ENCODE measurements at places on chromosomes 12 and 14.

- H3K4me1 ChIP-seq, result peaks cover 10% of the 10 kb centered on the region
- H3K27me3 ChIP-seq, result peaks cover 6% of the 10 kb centered on the region
- peaks cover 50% of the 10 kb centered on the region for H3K36me3 ChIP-seq
- H3K4me3 ChIP-seq, result no peak overlapping the region
- no peak overlapping the region for H3K27ac ChIP-seq
Observed at GRCh38 chr12:75020068-75020557, 189.5 kb downstream of the KCNC2 start.

- no peaks in the 10 kb centered on the region for H3K36me3 ChIP-seq
- peaks cover 100% of the 10 kb centered on the region for H3K27me3 ChIP-seq
- peaks cover 19% of the 10 kb centered on the region for H3K4me1 ChIP-seq
- no peak for DNase-seq
Observed at GRCh38 chr14:37601865-37602264, 6.4 kb downstream of the TTC6 start.

DNA sequence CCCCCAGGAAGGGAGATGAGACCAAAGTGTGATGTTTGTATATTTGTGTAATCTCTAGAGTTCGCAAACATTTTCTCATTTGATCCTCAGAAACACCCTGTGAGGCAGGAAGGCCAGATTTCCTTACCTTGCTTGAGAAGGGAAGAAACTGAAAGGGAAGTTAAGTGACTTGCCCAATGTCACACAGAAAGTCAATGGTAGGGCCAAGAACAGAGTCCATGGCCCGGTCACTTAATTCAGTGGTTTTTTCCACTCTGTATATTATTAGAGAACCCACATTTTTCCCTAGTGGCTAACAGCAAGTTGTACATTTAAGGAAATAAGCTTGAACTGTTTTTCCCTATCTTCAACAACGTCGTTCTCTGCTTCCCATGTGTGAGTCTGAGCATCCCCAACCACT is 25.6 kb upstream of the CHPT1 start:
- no peak overlapping the region for H3K4me3 ChIP-seq
- DNase-seq, result no peak
- H3K27ac ChIP-seq, result no peak overlapping the region
- H3K4me1 ChIP-seq, result no peaks in the 10 kb centered on the region

- peaks cover 4% of the 10 kb centered on the region for H3K36me3 ChIP-seq
- DNase-seq, result peak; percentile 76
- peaks cover 59% of the 10 kb centered on the region for H3K4me1 ChIP-seq
- H3K27me3 ChIP-seq, result peaks cover 3% of the 10 kb centered on the region
- H3K27ac ChIP-seq, result peak within 1 kb of the TSS; percentile 93
Observed at GRCh38 chr12:81077686-81078441, at the start of gene ACSS3. Gene ACSS3, plus strand, starts transcription at chr12:81078079. Its CDS starts 42 bp downstream, at chr12:81078121.

GRCh38 chr12:84497819-84498218 is 414.8 kb downstream of the SLC6A15 start:
- H3K27me3 ChIP-seq, result no peaks in the 10 kb centered on the region
- peaks cover 2% of the 10 kb centered on the region for H3K4me1 ChIP-seq
- no peak overlapping the region for H3K27ac ChIP-seq
- H3K36me3 ChIP-seq, result no peaks in the 10 kb centered on the region
- no peak overlapping the region for H3K4me3 ChIP-seq
- no peak for DNase-seq

- no peak for DNase-seq
- H3K36me3 ChIP-seq, result peaks cover 45% of the 10 kb centered on the region
- no peaks in the 10 kb centered on the region for H3K4me1 ChIP-seq
- H3K27me3 ChIP-seq, result peaks cover 3% of the 10 kb centered on the region
- no peak overlapping the region for H3K4me3 ChIP-seq
- H3K27ac ChIP-seq, result no peak overlapping the region
Observed at GRCh38 chr14:63465347-63465746, 77.8 kb downstream of the PPP2R5E start.

DNA sequence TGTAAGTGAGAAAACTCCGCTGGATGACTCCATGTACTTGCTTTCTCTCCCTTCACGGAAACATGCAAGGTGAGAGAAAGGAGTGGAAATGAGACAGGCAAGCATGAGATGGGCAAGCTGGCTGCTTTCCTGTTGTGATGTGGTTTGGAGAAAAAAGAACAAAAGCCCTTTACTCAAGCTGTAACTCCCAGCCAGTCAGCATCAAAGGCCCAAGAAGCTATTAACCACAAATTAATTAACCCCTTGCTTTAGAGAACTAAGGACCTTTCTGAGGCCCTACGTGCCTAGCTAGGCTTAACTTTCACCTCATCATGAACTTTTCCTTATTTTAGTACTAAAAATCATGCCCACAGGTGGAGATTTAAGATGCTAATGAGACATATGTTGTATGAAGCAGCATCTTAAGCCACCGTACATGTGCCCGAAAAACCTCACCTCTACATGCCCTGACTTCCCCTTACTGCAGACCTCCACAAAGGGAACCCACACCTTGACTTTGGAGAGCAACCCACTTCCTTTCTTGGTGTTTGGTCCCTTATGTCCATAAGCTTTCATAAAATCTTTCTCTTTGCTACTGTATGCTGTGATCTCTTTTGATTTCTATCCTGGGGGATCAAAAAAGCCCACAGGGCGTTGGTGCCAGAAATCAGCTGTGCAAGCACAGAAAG is 87.0 kb downstream of the GALNT8 start:
- DNase-seq, result no peak
- peaks cover 53% of the 10 kb centered on the region for H3K27me3 ChIP-seq
- H3K4me1 ChIP-seq, result peaks cover 15% of the 10 kb centered on the region
- H3K36me3 ChIP-seq, result peaks cover 42% of the 10 kb centered on the region

GRCh38 chr12:113500782-113501311 is 29.2 kb upstream of the LHX5 start:
- DNase-seq, result no peak
- H3K36me3 ChIP-seq, result no peaks in the 10 kb centered on the region
- H3K4me1 ChIP-seq, result peaks cover 8% of the 10 kb centered on the region
- peaks cover 53% of the 10 kb centered on the region for H3K27me3 ChIP-seq

DNA sequence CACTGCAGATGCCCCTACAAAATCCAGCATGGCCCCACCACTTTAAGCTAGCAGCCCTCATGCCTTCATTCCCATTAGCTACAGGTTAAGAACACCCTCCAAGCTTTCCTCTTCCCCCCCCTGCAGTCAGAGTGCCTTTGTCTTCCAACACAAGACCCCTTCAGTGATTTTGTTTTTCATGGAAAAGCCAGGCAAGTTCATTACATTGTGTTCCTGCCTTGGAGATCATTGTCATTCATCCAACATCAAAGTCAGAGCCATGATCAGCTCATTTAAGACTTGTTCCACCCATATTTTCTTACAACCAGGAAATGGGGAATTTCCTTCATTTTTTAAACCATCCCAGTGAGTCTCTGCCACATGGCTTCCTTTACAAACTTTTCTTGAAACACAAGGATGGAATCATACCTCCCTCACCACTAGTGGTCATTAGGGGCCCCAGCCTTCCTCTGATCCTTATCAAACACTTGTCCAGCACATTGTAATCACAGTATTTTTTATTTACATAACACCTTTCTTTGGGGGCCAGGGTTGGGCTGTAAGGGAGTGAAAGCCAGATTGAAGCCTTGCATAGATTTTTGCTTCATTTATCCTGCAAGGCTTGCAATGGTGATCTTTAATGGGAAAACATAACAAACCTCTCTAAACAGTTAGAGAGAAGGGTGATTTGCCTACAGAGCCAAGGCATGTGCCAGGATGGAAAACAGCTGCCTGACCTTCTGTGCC is 765.3 kb downstream of the MED13L start:
- H3K4me1 ChIP-seq, result peaks cover 9% of the 10 kb centered on the region
- H3K27me3 ChIP-seq, result peaks cover 14% of the 10 kb centered on the region
- H3K27ac ChIP-seq, result no peak overlapping the region

DNA sequence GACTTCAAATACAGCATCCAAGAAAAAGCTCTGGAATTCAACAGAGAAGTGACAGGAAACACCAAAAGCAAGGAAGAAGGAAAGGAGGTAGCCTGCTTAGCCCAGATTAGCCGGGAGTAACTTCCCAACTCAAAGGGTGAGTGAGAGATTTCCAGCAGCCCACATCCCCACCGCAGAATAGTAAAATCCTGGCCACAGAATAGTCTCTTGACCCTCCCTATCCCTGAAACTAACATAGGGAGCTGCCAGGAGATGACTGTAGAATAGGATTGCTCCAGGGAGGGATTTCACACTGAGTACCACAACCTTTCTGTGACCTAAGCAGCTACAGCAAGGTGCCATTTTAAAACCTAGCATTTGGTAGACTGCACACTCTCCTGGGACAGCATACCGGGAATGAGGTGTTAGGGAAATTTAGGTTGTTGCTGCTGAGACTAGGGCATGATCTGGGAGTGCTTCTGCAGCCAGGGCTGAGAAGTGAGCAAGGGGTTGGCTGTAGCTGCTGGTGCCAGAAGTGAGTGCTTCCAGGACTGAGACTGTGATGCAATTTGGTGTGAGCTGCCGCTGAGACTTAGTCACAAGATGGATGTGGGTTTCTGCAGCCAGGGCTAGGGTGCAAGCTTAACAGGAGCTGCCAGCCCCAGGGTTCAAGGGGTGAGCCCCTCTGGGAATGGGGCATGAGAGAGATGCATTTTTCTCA is 66.0 kb downstream of the TMTC3 start:
- H3K4me1 ChIP-seq, result no peaks in the 10 kb centered on the region
- no peak overlapping the region for H3K4me3 ChIP-seq
- DNase-seq, result no peak
- peaks cover 8% of the 10 kb centered on the region for H3K27me3 ChIP-seq
- H3K27ac ChIP-seq, result no peak overlapping the region
- H3K36me3 ChIP-seq, result no peaks in the 10 kb centered on the region

DNA sequence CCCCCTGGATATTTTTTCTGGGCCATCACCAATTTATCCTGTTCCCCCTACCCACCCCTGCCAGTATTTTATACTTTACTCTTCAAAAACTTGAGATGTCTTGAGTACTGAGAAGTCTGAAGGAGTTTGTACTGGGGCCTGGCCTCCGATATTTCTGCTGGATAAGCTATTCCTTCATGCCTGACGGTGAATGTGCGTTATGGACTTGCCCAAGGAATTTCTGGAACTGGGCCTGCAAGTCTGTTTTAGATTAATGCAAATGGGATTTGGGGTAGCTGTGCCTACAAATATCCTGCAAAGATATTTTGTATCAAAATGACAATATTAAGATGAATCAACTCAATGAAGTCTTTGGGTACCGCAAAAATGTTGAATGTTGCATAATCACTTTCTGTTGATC is at the start of gene PTCSC3:
TSS of gene PTCSC3 (minus strand) at position 199 of the 400 bp plus-strand sequence.
- DNase-seq, result no peak
- H3K27me3 ChIP-seq, result peaks cover 3% of the 10 kb centered on the region
- H3K27ac ChIP-seq, result peak within 1 kb of the TSS; percentile 17
- H3K4me3 ChIP-seq, result no peak within 1 kb of the TSS
- H3K4me1 ChIP-seq, result peaks cover 22% of the 10 kb centered on the region

GRCh38 chr12:82593143-82593542 is 93.6 kb upstream of the TMTC2 start:
- H3K27me3 ChIP-seq, result peaks cover 4% of the 10 kb centered on the region
- no peaks in the 10 kb centered on the region for H3K36me3 ChIP-seq
- no peak overlapping the region for H3K4me3 ChIP-seq
- H3K4me1 ChIP-seq, result no peaks in the 10 kb centered on the region

DNA sequence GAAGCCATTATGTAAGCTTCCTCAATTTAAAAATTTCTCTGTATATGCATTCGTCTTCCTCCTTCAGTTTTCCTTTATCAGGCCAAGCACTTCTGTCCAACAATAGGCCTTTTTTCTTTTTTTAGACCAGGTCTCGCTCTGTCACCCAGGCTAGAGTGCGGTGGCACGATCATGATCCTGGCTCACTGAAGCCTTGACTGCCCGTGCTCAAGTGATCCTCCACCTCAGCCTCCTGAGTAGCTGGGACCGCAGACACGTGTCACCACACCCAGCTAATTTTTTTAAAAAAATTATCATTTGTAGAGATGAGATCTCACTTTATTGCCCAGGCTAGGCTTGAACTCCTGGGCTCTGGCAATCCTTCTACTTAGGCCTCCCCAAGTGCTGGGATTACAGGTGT is 25.8 kb downstream of the TAOK3 start:
- no peak overlapping the region for H3K4me3 ChIP-seq
- H3K36me3 ChIP-seq, result no peaks in the 10 kb centered on the region
- DNase-seq, result no peak
- no peaks in the 10 kb centered on the region for H3K4me1 ChIP-seq

- H3K4me3 ChIP-seq, result no peak overlapping the region
- peaks cover 15% of the 10 kb centered on the region for H3K4me1 ChIP-seq
- H3K36me3 ChIP-seq, result no peaks in the 10 kb centered on the region
- peaks cover 11% of the 10 kb centered on the region for H3K27me3 ChIP-seq
Observed at GRCh38 chr14:97073622-97074021, 276.4 kb downstream of the VRK1 start.

DNA sequence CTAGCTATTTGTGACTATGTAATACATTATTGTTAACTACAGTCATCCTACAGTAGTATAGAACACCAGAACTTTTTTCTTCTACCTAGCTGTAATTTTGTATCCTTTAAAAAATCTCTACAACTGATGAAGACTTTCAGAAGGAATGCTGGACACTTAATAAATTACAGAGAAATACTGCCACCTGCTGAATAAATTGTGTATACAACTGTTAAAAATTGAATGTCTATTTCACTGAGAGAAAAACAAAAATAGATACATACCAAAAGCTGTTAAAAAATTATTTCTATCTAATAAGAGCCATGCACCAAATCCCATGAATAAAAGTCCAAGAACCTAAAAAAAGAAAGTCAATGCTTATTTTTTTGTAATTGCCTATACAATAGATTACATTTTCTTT is 6.6 kb downstream of the TSPAN19 start:
- DNase-seq, result no peak
- no peak overlapping the region for H3K27ac ChIP-seq
- H3K4me1 ChIP-seq, result no peaks in the 10 kb centered on the region
- no peaks in the 10 kb centered on the region for H3K36me3 ChIP-seq

- H3K4me3 ChIP-seq, result no peak overlapping the region
- H3K27me3 ChIP-seq, result peaks cover 6% of the 10 kb centered on the region
- no peak for DNase-seq
- H3K36me3 ChIP-seq, result no peaks in the 10 kb centered on the region
- H3K4me1 ChIP-seq, result no peaks in the 10 kb centered on the region
Observed at GRCh38 chr14:94942601-94943000, 172.7 kb upstream of the GSC start.

DNA sequence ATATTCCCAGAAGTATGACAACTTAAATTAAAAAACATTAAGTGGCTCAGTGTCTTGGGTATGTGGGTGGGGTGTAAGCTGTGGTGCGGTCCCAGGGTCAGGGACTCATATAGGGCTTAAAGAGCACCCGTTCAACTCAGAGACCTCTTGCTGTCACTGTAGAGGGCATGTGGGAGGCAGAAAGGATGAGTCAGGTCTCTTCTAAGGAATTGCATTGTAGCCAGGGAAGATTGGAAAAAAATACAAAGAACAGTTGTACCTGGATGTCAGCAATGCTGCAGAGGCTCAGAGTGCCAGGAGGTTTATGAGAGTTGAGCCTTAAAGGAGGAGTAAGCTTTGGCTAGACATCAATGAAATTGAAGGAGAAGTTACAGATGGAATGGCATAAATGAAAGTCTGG is 104.1 kb downstream of the MYRFL start:
- H3K4me1 ChIP-seq, result peaks cover 54% of the 10 kb centered on the region
- no peak overlapping the region for H3K4me3 ChIP-seq
- H3K27me3 ChIP-seq, result peaks cover 6% of the 10 kb centered on the region
- no peaks in the 10 kb centered on the region for H3K36me3 ChIP-seq

- DNase-seq, result no peak
- H3K36me3 ChIP-seq, result peaks cover 19% of the 10 kb centered on the region
- H3K27ac ChIP-seq, result no peak overlapping the region
- H3K4me3 ChIP-seq, result no peak overlapping the region
Observed at GRCh38 chr12:67790660-67791059, 142.1 kb downstream of the DYRK2 start.

All from nephron progenitor cell (in vitro differentiated cells).